Tibial artery (tissue), 4 donors: ENCODE measurements at places on chromosomes 13 and 19.

DNA sequence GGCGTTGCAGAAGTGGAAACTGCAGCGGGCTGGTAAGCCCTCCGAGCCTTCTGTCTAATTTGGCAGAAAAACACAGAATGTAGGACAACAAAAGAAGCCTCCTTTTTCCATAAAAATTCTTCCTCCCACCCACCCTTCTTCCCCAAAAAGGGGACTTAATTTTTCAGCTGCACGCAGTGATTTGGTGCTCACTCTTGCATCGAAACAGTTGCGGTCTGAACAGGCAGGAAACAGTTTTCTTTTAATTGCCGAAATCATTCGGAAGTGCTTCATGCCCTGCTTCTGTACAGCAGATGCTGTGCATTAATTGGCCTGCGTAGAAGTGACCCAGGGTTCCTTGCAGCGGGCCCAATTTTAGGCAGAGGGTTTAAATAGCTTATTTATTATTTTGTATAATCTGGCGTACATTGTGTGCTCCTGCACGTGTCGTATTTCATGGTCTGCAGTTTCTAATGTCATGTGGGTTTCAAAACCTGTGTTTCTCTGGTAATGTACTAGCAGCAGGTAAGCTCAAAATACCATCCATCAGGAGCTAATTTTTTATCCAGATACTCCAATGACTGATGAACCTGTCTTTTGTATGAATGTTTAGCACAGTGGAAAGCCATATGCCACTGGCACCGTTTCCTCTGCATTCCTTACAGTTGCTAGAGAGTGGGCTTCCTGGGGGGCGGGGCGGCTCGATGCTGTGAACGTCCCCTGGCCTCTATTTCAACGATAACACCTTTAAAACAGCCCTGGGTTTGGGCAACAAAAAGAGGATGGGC lies 66.6 kb downstream of the GGACT start:
- no peak for DNase-seq

- DNase-seq = no peak
These were observed 260.8 kb upstream of the TSHZ3 start for GRCh38 chr19:31610018-31610417.

GRCh38 chr19:7729831-7730285 lies 2.1 kb downstream of the CLEC4G start:
- no peak for DNase-seq

- DNase-seq = no peak
These were observed 249.1 kb downstream of the GPC5 start for GRCh38 chr13:91647361-91647990.

GRCh38 chr19:44891016-44891882 lies at the start of gene TOMM40:
TSS of gene TOMM40 (plus strand) at chr19:44891254. CDS start at chr19:44891416, 162 bp downstream.
- no peak for DNase-seq

GRCh38 chr19:15280915-15281683 lies 48.9 kb upstream of the EPHX3 start:
- peak; percentile 86 for DNase-seq

- DNase-seq = no peak
These were observed 28.4 kb upstream of the ZNF681 start for GRCh38 chr19:23787106-23787505.

- DNase-seq = no peak
These were observed 23.1 kb downstream of the PSPC1 start for GRCh38 chr13:19759669-19760068.

DNA sequence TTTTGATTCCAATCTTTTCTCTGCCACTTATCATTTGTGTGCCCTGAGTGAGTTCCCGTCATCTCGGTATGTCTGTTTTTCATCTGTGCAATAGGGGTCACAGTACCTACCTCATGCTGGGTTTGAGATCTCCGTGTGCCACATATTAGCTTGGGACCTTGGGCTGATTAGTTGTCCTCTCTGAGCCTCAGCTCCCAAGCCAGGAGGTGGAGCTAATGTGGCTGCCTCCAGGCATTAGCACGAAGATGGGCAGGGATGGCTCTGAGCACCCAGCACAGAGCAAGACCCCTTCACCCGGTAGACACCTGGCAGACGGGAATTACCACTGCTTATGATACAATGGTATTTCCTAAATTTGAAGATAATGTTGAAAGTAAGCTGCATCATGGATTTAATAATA lies 35.8 kb upstream of the XPO4 start:
- DNase-seq = peak; percentile 1

- peak; percentile 67 for DNase-seq
These were observed 21.4 kb upstream of the ERVV-1 start for GRCh38 chr19:52992109-52993004.

- no peak for DNase-seq
These were observed 1.3 kb downstream of the SHISA7 start for GRCh38 chr19:55441692-55442321.

DNA sequence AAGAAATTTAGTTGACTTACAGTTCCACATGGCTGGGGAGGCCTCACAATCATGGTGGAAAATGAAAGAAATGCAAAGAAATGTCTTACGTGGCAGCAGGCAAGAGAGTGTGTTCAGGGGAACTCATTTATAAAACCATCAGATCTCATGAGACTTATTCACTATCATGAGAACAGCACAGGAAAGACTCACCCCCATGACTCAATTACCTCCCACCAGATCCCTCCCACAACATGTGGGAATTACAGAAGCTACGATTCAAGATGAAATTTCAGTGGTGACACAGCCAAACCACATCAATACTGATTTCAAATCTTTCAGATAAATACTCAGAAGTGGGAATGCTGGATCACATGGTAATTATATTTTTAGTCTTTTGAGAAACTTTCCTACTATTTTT lies 1357.9 kb downstream of the SLITRK5 start:
- no peak for DNase-seq

DNA sequence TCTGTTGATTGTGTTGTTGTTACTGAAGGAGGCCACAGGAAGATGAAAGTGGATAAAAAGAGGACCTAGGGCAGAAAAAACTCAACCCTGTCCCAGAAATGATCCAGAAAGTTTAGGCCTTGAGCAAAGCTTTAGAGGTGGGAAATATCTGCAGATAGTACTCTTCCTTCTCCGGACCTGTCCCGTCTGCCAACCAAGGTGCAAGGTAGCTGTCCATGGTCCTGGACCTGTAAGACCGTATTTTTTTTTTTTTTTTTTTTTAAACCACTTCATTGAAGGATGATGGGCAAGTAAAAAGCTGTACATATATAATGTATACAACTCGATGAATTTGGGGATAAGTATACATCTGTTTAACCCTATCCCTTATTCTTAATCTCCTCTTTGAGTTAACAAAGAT lies 225.9 kb downstream of the OLFM4 start:
- DNase-seq = no peak

DNA sequence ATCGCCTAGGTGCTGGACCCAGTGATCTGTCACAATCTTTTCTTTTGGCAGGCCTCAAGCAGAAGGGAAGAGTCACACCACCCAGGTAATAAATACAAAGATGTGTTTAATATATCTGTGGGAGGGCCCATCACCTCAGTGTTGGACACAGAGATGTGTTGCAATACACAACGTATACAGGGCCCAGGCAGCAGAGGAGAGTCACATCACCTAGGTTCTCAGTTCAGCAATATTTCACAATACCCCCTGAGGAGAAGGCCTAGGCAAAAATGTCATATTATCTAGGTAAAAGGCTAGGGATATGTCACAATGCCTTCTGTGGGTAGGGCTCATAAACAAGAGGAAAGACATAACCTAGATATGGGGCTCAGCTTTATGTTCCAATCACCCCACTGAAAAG lies 53.5 kb upstream of the ZNF728 start:
- no peak for DNase-seq

DNA sequence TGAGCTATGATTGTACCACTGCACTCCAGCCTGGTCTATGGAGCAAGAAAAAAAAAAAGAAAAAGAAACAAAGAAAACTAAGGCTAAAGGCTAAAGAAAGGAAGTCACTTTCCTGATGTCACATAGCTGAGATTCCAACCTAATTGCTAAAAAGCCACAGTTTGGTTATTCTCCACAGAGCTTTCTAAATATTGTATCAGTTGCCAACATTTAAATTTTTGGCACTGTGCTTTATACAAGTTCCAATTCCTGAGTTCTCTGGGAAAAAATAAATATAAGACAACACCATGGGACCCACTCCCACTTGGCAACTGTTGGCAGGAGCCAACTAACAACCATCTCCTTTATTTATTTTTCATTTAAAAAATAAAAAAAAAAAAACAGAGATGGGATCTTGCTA lies 11.2 kb upstream of the LYPD3 start:
- DNase-seq = no peak

- DNase-seq = peak; percentile 37
These were observed 41.9 kb downstream of the CERS4 start for GRCh38 chr19:8251025-8251472.

- DNase-seq = no peak
These were observed at the start of gene CD209 for GRCh38 chr19:7746903-7747884. TSS of gene CD209 (minus strand) at chr19:7747534. CDS start at chr19:7747511, 23 bp downstream.

DNA sequence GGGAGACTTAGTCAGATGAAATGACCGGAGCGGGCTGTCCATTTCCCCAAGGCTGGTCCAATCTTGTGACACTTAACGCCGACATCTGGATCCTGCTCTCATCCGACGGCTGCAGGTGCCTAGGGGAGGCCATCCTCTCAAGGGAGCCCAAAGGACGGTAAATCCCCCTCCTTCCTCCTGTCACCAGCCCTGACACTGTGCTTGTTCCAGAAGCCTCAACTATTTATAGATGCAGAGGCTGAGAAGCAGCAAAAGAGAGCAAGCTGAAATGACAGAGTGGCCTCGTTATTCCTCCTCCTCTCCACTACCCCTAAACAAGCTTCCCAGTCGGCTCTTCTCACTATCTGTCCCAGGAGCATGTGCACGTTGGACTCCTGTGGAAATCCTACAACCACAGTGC lies 533.7 kb downstream of the LIG4 start:
- no peak for DNase-seq

GRCh38 chr19:10402441-10403038 lies 802 bp downstream of the CDC37 start:
- DNase-seq = no peak

GRCh38 chr19:32599736-32600157 lies 18.8 kb downstream of the PDCD5 start:
- no peak for DNase-seq
